ENCODE measurements at places on chromosomes 16 and 17. TPM values are rescaled to one million over a fixed set of nuclear protein-coding genes. Genes with fewer than 3 reads are reported as not detected.

DNA sequence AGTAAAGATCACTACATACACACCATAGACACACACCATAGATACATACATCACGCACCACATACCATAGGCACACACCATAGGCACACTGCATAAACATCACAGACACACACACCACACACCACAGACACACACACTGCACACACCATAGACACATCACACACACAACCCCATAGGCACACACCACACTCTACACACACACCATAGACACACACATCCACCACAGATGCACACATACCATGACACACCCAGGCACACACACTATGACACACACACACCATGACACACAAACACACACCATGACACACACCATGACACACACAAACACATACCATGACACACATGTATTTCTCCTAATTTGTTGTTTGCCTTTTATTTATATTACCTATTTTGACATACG, 14.1 kb downstream of the TBC1D16 start:
- H3K4me3 ChIP-seq, result no peak overlapping the region
- DNase-seq, result no peak
- peaks cover 7% of the 10 kb centered on the region for H3K4me1 ChIP-seq
- peaks cover under 1% of the 10 kb centered on the region for H3K36me3 ChIP-seq
- no peaks in the 10 kb centered on the region for H3K27me3 ChIP-seq

The SERPINF2 gene
- total RNA-seq, result 13.7 TPM

DNA sequence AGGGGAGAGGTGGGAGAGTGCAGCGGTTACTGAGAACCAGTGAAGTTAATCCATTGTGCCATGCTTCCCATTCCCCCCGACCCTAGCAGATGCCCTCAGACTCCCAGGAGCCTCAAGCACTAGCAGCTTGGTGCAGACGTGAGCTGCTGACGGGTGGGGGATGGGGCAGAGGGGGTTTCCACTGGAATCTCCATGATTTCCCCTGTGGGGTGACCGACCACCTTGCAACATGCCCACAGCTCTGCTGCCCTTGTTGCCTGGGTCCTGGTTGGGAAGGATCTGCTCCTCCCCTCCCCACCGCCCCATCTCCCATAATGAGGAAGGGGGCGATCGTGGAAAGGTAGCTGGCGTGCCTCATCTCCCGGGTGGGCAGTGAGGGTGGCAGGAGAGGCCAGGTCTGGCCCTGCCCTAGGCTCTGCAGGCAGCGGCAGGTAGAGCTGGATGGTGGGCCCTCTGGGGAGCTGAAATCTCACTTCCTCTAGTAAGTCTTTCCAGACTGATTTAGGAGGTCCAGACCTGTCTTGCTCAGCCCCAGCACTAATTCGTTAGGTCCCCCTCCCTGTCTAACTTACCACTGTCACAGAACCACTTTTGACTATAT, 9.6 kb downstream of the FLOT2 start:
- no peaks in the 10 kb centered on the region for H3K4me1 ChIP-seq
- H3K27me3 ChIP-seq, result no peaks in the 10 kb centered on the region
- no peak overlapping the region for H3K4me3 ChIP-seq
- no peaks in the 10 kb centered on the region for H3K36me3 ChIP-seq
- no peak for DNase-seq
- H3K27ac ChIP-seq, result no peak overlapping the region

- DNase-seq, result no peak
- H3K27ac ChIP-seq, result no peak overlapping the region
- no peaks in the 10 kb centered on the region for H3K4me1 ChIP-seq
- no peaks in the 10 kb centered on the region for H3K27me3 ChIP-seq
- H3K36me3 ChIP-seq, result no peaks in the 10 kb centered on the region
- no peak overlapping the region for H3K4me3 ChIP-seq
Observed at GRCh38 chr17:12813664-12814063, 24.4 kb downstream of the ARHGAP44 start.

GRCh38 chr16:10988164-10988803, 43.9 kb downstream of the CLEC16A start:
- H3K27me3 ChIP-seq, result no peaks in the 10 kb centered on the region
- no peak overlapping the region for H3K27ac ChIP-seq
- peaks cover 9% of the 10 kb centered on the region for H3K36me3 ChIP-seq
- no peak overlapping the region for H3K4me3 ChIP-seq

The JMJD8 gene
- 32.5 TPM for total RNA-seq

DNA sequence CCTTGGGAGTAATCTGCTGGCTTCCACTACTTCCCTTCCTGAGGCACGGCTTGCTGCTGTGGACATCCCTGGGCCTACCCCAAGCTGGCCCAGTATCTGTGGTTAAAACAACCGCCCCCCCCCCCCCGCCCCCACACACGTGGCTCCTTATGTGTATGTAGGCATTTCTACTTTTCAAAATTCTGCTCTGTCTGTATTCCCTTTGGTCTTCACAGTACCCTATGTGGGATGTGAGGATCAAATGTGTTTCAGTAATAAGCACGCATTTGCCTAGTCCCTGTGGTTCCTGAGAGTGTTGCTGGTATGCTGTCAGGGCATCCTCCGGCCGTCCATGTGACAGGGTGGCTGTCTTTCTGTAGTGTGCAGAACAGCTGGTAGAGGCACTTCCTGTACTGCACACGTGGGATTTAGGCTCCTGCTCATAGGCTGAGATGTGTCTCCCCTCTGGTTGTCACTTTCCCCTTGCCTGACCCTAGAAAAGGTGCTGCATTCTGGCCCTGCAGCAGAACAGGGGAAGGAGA, 2.2 kb downstream of the NT5M start:
- no peak overlapping the region for H3K4me3 ChIP-seq
- H3K27ac ChIP-seq, result no peak overlapping the region
- peak; percentile 22 for DNase-seq
- no peaks in the 10 kb centered on the region for H3K36me3 ChIP-seq

DNA sequence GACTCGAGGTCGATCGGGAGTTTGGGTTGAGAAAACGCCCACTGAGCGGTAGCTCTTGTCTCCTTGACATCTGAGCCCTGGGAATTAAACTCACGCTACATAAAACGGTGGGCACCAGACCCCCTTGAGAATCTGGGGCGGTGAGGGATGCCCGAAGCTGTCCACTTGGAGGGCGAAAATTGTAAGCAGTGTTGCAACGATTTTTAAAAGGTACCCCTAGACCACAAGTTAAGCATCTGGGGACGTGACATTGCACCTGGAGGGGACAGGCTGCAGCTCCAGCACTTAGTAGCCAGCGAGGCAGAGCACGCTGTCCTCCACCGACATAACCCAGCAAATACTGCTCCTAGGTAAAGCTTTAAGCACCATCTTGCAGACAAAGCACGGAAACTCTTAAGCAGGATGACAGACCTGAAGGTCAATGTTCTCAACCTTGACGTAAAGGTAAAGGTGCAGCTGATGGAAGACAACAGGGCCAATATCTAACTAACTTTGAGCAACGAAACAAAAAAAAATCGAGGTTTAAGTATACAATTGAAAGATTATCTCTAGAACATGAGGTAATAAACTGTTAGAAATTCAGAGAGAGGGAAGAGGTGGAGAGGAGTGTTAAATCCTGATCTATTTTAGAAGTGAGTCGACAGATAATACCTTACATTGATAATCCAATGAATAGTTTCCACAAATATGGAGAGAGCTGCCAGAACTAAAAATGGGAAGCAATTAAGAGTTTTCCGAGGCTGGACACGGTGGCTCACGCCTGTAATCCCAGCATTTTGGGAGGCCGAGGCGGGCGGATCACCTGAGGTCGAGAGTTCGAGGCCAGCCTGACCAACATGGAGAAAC, 921 bp upstream of the CDR2 start:
- H3K27ac ChIP-seq, result no peak overlapping the region
- DNase-seq, result no peak
- H3K4me1 ChIP-seq, result peaks cover 6% of the 10 kb centered on the region
- H3K27me3 ChIP-seq, result no peaks in the 10 kb centered on the region
